Activated CD8-positive, alpha-beta memory T cell treated with anti-CD3 and anti-CD28 coated beads for 4 hours (primary cell): ENCODE measurements at places on chromosomes 2 and 18.

- DNase-seq: no peak
Observed at GRCh38 chr2:219447242-219448098, 12.8 kb downstream of the SPEG start.

- DNase-seq: no peak
Observed at GRCh38 chr2:237120916-237121315, 35.2 kb downstream of the COPS8 start.

- no peak for DNase-seq
Observed at GRCh38 chr2:74639550-74639949, 8.6 kb downstream of the M1AP start.

- DNase-seq: no peak
Observed at GRCh38 chr2:105385731-105386540, 12.9 kb downstream of the FHL2 start.

GRCh38 chr2:119649364-119649917, 29.6 kb upstream of the TMEM177 start:
- no peak for DNase-seq

DNA sequence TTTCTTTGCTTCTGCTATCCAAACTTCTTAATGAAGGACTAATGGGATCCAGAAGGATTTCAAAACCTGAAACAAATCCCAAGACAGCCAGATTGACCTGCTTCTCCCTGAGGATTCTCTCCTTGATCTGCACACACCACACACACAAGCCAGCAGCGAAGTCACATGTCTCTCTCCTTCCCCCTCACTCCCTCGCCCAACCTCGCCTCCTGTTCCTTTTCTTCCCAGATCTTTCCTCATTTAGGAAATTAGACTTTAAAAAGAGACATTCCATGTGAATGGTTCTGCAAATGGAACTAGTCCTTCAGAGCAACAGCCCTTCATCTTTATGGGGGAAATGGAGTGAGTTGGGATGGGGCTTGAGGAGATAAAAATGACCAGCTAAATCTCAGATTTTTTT, 639.1 kb upstream of the SETBP1 start:
- no peak for DNase-seq

GRCh38 chr2:233440714-233441113, 86.4 kb downstream of the DGKD start:
- DNase-seq: no peak

DNA sequence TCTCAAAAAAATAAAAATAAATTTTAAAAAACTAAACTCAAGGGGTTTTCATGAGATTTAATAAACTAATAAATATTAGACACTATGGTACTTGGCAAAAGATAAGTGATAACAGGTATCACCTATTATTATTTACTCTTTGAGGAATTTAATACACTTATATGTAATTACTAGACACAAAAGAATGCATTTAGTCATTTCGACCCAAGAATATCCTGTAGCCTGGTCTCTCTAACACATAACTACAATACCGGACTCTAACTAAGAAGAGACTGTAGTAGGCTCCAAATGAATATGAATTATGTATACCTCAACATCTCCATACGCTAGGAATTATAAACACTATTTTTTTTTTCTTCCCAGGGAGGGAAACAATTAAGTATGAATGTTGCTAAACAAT, 850.7 kb downstream of the CPS1 start:
- DNase-seq: no peak

DNA sequence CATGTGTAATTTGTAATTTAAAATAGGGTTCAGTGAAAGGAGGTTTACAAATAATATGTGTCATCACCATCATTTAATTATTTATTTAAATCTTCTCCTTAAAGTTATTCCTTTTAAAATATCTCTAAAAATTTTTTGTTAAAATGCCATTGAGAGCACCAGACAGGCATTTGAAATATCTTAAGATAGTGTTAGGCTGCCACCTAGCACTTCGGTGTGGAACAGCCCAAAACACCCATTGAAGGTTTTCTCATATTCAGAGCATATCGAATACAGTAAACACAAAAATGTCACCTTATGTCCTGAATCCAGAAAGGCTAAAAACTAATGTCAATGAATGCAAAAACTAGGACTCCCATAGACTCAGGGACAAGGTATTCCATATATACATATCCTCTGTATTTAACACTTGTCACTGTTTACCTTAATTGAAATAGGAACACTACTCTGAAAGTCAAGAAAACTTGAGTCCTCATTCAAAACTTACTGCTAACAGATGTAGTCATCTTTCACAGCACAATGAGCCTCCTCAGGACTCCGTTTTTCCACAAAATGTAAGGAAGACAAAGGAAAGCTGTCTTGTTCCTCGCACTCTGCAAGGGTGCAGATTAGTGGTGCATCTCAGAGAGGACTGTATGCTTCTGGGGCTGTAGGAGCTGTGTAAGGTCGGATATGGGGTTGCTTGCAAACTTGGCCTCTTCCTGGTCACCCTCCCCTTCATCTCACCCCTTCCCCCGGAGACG, 329.5 kb downstream of the PAX3 start:
- no peak for DNase-seq

DNA sequence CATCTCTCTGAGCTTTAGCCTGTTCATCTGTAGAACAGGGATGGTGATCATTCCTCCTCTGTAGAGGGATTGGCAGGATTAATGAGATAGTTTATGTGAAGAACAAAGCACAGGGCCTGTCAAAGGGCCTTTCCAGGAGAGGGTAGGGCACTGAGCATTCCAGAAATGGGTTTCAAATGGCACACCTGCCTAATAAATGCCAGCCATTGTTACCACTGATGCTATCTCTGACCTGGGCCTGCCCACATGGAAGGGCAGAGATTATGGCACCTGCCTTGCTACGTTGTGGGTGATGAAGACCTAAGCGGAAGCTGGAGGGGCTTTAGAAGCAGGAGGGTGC, 31.0 kb upstream of the GMPPA start:
- DNase-seq: no peak

- DNase-seq: no peak
Observed at GRCh38 chr2:112881217-112881985, 29.6 kb upstream of the IL37 start.

DNA sequence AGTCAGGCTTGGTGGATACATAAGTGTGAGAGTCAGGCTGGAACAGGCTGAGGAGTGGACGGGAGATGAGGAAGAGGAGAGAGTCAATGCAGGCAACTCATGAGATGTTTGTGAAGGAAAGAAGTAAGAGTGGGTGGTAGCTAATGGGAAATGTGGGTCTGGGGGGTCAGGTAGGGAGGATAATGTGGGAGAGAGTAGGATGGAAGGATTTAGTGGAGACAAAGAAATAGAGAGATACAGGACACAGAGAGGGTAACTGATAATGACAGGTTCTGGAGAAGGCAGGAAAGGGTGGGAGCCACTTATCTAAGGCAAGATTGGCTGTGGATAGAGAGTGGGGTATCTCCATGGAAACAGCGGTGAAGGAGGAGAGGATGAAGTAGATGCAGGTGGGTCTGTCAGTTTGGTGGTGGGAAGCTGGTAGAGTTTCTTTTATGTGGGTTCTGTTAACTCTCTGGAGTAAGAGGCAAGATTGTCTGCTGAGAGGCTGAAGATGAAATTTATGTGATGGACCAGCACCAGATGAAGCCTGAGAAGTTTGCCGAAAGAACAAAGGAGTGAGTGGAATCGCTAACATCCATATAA, 190.6 kb upstream of the SPRED2 start:
- no peak for DNase-seq

- DNase-seq: peak; percentile 39
Observed at GRCh38 chr2:230441227-230441897, 25.4 kb downstream of the SP100 start.

DNA sequence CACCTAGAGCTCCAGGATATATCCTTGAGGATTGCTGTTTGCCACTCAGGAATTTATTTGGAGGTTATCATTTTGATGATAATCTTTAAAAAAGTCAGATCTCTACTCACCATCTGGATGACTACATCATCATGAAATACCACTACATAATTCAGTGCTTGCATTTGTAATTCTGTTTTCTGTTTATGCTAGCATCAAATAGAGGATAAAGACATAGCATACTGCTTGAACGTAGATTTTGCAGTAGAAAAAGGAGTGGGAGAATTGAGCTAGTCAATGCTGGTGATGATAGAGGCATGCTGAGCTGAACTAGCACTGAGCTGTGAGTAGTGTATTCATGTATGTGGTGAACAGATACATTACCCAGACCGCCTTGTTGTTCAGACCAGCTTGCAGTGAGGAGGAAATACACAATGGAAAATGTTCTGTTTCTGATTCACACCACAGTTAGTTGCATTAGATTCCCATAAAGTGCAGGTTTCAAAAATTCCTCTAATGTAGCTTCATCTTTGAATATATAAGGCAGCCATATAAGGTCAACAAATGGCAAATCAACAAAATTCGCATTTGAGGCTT, 68.8 kb upstream of the CDC42EP3 start:
- no peak for DNase-seq

DNA sequence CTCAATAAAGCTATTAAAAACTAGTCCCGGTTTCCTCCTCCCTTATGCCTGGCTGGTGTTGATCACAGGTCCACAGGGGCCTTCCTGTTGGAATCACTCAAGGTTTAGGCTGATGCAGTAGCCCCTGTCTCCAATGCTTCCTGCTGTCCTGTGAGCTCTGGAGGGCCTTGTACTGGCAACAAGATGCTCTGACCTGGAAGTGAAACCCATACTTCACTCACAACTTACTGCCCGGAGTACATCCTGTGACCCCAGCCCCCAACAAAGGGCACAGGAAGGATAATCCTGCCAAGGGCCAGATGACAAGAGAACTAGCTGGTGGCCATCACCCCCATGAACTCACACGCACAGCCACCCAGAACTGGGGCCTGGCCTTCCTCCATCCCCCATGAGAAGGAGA, 50.3 kb downstream of the ZBTB7C start:
- no peak for DNase-seq

DNA sequence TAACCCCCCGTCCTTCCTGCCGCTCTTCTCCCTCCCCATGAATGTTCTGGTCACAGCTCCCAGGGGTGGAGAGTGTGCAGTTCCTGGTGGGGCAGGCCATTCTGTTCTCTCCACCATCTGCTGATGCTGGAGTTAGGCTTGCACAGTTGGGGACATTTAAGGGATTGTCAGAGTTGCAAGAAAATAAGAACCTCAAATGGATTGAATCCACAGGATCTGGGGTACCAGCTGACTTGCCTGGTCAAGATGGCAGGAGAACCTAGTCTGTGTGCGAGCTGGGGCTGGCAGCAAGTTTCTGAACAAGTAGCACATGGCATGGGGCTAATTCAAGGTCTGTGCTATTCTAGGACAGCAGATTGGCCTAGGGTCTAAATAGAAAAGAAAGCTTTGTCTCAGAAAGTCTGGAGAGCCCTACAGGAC, 60.8 kb upstream of the TXNDC2 start:
- no peak for DNase-seq

GRCh38 chr18:36440614-36441013, 143.1 kb downstream of the FHOD3 start:
- no peak for DNase-seq

GRCh38 chr2:148201075-148202004, 180.4 kb downstream of the MBD5 start:
- DNase-seq: no peak

DNA sequence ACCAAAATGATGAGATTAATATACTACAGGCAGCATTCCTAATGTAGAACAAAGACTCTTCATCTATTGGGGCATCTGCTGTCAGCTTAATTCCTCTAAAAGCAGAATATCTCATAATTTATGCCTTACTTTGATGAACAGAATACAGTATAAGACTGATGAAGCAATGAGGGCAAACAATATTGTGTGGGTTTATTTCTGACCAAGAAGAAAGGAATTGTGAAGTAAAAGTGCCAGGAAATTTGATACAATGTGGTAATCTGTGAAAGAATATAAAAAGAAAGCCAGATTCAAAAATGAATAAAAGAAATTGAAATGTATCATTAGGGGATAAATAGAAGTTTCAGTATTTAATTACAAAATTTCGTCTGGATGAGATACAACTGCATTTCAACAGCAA, 78.8 kb upstream of the TTC21B start:
- DNase-seq: no peak

GRCh38 chr2:160372585-160372984, 121.0 kb downstream of the RBMS1 start:
- no peak for DNase-seq

DNA sequence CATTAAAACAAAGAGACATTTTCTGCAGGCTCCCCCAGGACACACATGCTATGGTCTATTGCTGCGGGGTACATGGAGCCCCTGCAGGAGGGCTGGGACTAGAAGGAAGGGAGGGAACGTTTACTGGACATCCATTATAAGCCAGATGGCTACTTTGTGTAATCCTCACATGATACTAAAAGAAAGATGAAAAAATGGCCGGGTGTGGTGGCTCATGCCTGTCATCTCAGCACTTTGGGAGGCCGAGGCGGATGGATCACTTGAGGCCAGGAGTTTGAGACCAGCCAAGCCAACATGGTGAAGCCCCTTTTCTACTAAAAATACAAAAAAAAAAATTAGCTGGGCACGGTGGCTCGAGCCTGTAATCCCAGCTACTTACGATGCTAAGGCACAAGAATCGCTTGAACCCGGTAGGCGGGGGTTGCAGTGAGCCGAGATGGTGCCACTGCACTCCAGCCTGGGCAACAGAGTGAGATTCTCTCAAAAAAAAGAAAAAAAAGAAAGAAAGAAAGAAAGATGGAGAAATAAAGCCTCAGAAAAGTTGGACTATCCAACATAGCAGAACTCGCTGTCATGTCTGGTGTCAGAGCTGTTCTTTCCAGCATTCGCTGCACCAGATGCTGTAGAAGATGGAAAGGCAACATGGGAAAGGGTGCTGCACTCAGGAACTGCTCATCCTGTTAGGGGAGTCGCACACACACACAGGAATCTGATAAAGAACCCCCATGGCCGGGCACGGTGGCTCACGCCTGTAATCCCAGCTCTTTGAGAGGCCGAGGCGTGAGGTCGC, 7.8 kb upstream of the MYCN start:
- DNase-seq: no peak

DNA sequence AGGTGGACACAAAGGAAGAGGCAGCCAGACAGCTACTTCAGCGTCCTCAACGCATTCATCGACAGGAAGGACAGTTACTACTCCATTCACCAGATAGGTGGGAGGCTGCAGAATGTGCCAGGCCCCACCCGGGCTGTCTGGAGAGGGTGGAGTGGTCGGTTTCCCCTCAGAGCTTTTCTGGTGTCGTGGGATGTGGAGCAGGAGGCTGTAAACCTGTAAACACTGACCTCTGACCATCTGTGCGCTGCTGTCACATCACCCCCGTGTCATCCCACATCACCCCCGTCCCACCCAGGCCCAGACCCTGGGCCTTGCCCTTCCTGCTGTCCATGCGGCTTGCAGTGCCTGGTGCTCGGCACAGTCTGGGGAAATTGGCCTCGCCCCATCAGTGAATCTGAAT, 17.1 kb downstream of the ATG4B start:
- no peak for DNase-seq

DNA sequence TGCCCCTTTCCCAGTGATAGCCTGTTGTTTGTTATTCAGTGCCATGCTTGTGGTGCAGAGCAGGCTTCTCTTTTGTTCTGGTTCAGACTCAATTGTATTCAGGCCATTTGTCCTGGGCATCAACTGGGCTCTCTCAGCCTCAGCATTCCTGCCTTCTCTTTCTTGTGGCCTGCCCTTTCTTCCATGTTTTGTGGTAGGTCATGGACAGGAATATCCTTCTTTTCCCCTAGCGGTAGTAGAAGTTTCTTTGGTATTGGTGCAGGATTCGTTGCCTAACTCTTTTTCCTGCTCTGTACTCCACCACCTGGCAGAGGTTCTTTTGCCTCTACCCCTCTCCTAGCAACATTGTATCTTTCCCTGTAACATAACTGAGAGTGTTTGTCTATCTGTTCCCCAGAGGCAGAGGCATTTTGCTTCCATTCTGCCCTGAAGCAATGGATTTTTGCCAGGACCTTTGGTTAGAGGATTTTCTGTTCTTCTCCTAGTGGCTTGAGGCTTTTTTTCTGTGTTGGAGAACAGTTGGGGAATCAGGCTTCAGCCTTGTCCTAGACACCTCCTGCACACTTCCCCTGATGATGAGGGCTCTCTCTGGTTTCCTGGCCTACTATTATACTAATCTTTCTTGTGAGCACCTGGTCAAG, 68.5 kb downstream of the NCOA1 start:
- DNase-seq: no peak
